ENCODE measurements at places on chromosomes 1 and 21.

DNA sequence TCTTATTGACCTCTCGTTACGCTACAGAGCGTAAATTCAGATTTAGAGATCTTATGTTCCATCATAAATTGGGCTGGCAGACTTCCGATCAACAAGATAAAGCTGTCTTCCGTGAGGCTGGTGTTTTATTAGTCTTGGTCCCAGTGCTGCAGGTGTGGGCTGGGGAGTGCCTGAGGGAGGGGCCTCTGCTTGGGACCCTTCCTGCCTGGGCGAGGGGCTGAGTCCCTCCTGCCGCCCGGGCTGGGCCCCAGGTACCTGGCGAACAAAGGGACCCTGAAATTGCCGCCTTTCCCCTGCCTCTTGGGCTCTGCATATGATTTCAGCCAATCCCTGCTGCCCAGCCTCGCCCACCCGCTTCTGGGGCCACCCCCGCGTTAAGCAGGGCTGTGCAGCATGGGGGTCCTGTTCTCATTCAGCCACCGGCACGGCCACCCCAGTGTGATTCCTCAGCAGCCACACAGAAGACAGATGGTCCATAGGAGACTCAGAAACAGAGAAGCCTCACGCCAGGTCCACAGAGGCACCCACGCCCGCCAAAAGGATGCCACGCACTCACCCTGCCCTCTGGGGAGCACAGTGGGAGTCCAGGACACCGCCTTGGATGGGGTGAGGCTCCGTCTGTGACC is 6.1 kb upstream of the SAMD11 start:
- no peak for DNase-seq

GRCh38 chr1:178031856-178032320 is 62.0 kb upstream of the RASAL2 start:
- no peak for DNase-seq

- no peak for DNase-seq
These were observed 15.4 kb upstream of the VSIG8 start for GRCh38 chr1:159877695-159878444.

- no peak for DNase-seq
These were observed 1329.5 kb upstream of the B3GALT2 start for GRCh38 chr1:194515916-194516315.

DNA sequence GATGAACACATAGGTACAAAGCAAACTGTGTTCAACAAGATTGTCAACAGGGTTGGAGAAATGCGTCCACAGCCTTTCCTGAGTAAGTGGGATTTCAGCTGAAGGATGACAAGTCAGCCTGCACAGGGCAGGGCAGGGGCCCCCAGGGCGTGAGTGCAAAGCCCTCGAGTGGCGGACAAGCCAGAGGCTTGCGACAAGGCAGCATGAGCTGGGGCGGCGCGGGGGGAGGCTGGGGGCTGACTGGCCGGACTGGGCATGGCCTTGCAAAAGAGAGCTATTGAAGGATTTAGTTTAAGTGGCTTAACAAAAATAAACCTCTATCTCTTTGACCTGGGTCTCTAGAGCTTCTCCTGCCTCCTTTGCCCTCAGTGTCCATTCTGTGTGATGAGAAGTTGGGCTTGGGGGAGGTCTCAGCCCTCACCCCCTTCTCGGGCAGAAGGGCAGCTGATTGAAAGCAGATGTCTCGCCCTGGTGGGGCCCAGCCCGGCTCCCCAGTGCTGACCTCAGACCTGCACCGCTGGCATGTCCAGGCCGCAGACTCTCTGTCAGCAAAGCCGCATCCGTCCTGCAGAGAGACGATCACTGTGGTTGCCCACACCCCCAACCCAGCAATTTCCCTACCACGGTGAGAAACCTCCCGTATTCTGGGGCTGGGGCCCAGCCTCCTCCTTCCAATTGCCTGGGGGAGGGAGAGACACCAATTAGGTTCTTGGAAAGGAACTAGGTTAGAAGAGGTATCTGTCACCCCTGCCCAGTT is 24.3 kb upstream of the EPS8L3 start:
- no peak for DNase-seq
